ENCODE measurements at places on chromosomes 13 and 19.

GRCh38 chr19:24074720-24075454 lies 12.1 kb upstream of the ZNF254 start:
- DNase-seq = peak; percentile 93

GRCh38 chr19:39970425-39970674 lies 615 bp upstream of the PSMC4 start:
- peak; percentile 61 for DNase-seq

GRCh38 chr13:73403355-73404120 lies 344.7 kb downstream of the KLF5 start:
- DNase-seq = no peak

- DNase-seq = no peak
Measured at GRCh38 chr13:113147206-113147605, 11.2 kb upstream of the PROZ start.

GRCh38 chr19:49696115-49696514 lies 5.2 kb downstream of the CPT1C start:
- no peak for DNase-seq

DNA sequence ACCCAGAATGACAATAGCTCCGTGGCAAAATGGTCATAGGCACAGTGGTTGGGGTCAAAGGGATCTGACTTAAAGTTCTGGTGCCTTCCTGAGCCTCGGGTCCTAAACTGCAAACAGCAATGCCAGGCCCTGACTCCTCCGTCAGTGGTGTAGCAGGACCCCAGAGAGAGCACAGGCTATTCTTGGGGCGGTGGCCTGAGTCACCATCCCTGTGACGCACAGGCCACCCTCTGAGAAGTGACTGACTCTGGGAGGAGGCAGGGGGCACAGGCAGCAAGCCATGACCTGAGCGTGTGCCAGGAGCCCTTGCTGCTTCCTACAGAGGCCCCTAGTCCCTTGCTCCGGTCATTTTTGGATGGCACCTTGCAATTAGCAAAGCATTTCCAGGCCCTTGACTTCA lies 18.7 kb downstream of the PLVAP start:
- DNase-seq = no peak

DNA sequence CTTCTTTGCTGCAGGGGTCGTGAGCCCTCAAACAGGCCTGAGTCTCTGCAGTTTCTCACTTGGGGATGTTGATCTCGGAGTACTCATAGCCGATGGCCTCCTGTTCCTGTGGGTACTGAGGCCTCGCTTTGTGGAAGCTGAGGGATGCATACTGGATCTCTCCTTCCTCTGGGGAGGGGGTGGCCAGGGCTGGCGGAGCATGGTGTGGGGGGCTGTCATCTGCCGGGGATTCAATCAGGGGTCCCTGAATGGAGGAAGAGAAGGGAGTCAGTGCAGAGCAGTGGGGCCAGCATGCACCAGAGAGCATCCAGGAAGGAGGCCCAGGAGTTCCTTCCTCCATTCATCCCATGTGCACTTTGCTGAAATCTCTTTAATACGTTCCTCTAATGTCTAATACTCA lies 10.0 kb downstream of the SIGLEC12 start:
- no peak for DNase-seq

GRCh38 chr13:52903320-52903719 lies 54.9 kb upstream of the PCDH8 start:
- peak; percentile 39 for DNase-seq

GRCh38 chr19:2113439-2114211 lies 16.9 kb downstream of the IZUMO4 start:
- no peak for DNase-seq

- no peak for DNase-seq
Measured at GRCh38 chr13:48782429-48782840, 128.7 kb downstream of the CYSLTR2 start.

DNA sequence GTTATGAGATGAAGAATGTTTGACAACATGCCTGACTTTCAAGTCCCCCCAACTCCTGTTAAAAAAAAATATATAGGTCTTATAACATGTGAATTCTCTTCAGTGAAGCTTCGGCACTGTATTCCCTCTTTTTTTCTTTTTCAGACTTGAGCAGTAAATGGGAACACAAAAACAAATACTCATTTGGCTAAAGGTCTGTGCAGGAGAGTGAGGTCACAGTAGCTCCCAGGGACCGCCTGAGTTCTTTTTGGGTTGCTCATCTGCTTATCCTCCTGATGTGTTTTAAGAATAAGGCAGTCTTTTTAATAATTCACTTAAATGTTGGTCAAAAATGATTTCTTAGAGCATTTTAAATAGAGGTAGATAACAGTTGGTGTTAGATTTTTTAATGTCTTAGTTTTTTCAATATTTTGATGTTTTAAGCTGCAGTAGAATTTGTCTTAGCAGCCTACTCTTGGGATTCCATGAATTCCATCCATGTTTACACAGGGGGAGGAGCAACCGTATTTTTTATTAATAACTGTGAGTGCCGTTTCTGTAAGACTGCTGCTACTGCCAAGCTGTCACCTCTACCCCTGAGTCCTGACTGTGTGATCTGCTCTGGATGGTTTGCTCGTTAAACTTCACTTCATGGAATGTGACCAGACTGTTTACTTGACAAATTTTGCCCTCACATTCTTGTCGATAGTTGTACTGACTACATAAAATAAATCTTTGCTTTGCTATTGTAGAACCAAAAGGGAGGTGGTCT lies 14.9 kb downstream of the HNRNPM start:
- no peak for DNase-seq

DNA sequence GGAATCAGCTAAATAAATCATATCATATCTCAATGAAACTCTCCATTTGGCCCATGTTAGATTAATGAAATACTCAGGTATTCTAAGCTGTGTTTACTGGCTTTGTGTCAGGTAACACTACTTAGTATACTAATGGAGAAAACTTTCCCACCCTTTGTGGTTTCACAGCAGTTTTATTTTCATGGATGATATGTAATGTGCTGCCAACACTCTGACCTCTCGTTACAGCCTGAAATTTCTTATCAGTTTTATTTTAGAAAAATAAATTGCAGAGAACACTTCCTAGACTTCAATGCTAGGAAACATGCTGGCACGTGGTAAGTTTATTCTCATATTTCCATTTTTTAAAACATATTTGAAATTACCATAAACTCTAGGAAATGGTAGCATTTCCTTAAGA lies 758.9 kb downstream of the LIG4 start:
- DNase-seq = no peak

GRCh38 chr13:51033421-51034185 lies 77.5 kb downstream of the C13orf42 start:
- no peak for DNase-seq

GRCh38 chr19:47093841-47094240 lies 19.7 kb downstream of the ZC3H4 start:
- peak; percentile 68 for DNase-seq

DNA sequence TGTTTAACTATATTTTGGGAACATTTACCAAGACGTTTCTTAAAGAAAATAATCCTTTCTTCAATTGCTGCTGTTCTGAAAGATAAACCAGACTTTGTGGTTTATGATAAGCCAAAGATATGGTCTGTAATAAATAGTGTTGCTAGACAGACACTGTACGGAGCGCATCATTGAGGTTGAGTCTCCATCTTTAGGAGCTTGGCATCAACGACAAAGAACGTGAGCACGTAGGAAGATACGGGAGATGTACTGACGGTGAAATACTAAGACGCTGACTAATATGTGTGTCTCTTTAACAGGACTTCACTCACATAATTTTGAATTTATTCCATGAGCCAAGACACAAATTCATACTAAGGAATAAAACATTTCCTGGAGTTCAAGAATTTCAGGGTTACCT lies 16.2 kb downstream of the TEX29 start:
- no peak for DNase-seq
